ENCODE measurements at places on chromosomes 7 and 10. TPM values are rescaled to one million over a fixed set of nuclear protein-coding genes. Genes with fewer than 3 reads are reported as not detected.

Gene TAS2R41
- total RNA-seq = not detected

Gene SFRP5
- total RNA-seq = not detected

Gene SLK
- total RNA-seq = 41.0 TPM

Gene MUC12
- 0.67 TPM for total RNA-seq

Gene OPN4
- total RNA-seq = not detected

Gene SLC18A2
- total RNA-seq = not detected

Gene GATA3
- total RNA-seq = 3.1 TPM

DNA sequence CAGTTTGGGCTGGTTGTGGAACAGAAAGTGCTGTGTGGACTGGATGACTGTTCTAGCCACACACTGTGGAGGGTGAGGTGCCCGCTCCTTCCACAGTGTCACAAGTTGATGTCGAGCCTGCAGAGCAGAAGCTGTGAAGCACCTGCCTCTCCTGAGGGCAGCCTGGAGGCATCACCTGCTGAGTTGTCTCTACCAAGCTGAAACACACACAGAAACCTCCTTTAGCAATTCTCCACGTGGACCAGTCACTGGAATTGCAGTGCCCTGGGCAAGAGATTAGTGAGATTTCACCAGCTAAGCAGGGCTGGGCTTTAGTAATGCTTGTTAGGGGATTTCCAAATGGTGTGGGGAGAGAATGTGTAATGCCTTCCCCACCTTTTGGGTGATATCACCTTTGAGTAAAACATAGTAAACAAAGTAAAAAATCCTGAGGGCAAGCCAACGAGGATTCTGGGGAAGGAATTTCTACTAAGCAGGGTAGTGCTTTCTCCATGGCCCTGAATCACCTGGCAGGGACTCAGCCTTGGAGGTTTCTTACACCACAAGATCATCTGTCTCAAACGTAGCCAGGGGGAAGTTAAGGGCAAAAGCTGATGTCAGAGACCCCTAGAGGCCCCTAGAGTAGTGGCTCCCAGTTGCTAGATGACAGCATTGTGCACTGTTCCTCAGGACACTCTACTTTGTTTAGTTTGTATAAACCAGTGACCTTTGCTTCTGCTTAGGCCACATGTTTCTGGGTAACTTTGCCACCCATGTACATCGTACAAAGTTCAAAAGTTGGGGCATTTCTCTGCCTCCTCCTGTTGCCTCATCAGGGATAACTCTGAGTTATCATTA is 233.1 kb upstream of the IGFBP3 start:
- DNase-seq = no peak

DNA sequence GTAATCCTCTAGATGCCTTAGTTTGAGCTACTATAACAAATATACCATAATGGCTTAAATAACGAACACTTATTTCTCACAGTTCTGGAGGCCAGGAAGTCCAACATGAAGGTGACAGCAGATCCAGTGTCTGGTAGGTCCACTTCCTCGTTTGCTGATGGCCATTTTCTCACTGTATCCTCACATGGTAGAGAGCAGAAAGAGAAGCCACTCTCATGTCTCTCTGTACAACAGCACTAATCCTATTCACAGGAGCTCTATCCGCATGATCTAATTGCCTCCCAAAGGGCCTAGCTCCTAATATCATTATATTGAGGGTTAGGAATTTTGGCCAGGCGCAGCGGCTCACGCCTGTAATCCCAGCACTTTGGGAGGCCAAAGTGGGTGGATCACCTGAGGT is 10.2 kb downstream of the HIBADH start:
- no peak for DNase-seq

- DNase-seq = no peak
These were observed 8.4 kb downstream of the PPP2R2D start for GRCh38 chr10:131909014-131909808.

- DNase-seq = no peak
These were observed 87.3 kb downstream of the EVX1 start for GRCh38 chr7:27329909-27330308.

DNA sequence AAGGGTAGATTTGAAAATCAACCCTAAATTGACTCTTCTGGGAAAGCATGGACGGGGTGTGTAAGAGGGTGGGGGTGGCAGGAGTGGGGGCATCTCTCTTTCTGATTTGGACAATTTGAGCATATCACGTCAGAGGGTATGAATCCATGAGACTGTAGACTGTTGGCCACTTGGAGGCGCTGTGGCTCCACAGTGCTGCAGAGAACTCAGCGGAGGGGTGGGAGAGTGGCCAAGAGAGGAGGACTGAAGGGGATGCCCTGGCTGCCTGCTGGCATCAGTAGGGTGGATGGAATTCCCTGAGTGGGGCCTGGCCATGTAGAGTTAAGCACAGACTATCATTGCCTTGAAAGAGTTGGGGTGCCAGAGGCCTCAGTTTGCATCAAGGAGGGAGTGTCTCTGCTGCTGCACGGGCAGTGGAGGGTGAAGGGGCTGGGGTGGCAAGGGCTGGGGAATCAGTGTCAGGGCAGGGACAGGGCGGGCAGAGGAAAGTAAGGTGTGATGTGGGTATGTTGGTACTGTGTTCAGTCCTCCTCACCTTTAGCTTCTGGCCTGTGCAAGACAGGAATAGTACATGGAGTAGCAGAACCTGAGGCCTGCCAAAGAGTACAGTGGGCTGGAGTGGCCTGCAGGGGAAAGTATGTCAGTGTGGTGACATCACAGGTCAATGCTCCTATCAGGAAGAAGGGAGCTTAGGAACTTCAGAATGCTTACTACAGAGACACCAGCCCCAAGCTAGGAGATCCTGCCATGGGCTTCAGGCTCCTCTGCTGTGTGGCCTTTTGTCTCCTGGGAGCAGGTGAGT is 133.5 kb upstream of the PRSS58 start:
- DNase-seq = peak; percentile 64

GRCh38 chr10:1369197-1369596 is 313.0 kb downstream of the WDR37 start:
- DNase-seq = no peak

DNA sequence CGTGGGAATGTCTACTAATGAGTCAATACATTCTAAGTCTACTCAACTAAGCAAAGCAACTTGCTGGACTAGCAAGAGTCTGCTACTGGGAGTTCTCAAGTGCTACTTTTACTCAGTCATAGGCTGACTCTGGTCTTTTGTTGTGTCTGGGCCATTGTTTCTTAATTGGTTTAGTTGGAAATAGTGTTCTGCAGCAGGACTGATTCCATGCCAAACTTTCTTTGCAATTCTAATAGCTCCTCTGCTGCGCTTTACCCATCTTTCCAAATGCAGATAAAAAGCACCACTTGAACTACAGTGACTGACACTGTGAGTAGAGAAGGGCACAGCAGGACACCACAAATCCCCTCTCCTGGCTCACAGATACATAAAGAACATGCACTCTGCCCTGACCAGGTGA is 125.7 kb downstream of the CD36 start:
- DNase-seq = peak; percentile 74

GRCh38 chr7:157397731-157398691 is 61.2 kb downstream of the DNAJB6 start:
- peak; percentile 47 for DNase-seq

DNA sequence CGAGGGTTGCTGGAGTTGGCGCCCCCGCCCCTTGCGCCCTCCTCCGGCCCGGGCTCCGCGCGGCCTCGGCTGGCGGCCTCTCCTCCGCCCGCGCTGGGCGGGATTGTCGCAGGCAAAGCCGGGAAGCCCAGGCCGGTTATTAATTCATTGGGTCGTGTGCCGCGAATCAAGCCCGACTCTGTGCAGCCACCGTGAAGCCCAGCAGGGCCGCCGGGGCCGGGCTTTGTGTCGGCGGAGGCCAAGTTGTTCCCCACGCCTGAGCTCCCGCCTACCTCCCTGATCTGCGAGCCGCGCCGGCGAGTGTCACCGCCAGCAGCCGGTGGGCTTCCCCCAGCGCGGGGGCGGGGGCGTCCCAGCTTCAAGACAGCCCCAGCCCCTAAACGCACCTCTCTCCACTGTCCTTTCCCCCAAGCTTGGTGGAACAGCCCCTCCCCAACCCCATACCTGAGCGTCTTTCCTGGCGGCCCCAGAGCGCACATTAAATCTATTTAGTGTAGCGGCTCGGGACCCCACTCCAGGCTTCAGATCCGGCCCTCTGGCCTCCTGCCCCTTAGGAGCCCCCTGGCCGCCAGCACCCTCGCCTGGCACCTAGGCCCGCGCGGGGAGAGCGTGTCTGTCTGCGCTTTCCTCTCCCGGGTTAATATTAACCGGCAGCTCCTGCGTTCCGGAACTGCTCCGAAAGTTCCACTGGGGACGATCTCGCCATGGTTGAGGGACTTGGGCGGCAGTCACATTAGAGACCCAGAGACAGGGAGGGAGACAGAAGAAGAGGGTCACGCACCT is 3.5 kb downstream of the SHH start:
- no peak for DNase-seq

DNA sequence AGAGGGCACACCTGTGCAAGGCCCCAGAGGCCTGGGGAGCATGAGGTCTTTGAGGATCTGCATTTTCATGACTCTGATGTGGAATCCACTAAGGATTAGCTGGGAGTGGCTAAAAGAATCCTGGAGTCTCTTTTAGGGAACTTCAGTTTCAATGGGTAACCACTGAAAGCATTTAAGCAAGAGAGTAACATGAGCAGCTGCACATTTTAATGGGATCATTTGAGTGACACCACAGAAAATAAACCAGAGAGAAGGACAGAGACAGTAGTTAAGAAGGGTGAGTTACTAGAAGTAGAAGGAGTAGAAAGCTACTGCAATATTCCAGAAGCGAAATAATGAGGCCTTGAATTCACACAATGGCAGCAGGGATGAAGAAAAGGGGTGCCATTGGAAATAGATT is 5.2 kb downstream of the GOT1 start:
- no peak for DNase-seq

GRCh38 chr10:24556750-24557742 is 166.6 kb downstream of the ARHGAP21 start:
- DNase-seq = peak; percentile 85

GRCh38 chr10:127303746-127304145 is 107.4 kb upstream of the INSYN2A start:
- DNase-seq = no peak

DNA sequence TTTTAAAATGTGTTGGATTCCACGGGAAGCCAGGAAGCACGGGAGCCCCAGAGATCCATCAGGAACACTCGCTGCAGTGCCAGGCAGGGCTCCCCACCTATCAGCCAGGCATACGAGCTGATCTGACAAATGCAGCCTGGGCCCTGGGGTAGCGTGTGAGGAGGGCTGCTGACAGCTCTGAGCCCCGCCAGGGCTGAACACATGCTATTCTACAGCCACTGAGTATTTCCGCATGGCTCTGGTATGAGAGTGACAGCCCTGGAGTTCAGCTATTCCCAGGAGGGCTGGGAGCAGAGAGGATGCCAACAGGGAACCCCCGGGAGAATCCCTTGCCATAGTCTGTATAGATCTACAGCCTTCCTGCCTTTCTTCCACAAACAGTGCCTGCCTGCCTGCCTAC is 237.3 kb upstream of the ZMIZ1 start:
- DNase-seq = no peak

- DNase-seq = no peak
These were observed 23.5 kb upstream of the FAM180A start for GRCh38 chr7:135771961-135772638.

DNA sequence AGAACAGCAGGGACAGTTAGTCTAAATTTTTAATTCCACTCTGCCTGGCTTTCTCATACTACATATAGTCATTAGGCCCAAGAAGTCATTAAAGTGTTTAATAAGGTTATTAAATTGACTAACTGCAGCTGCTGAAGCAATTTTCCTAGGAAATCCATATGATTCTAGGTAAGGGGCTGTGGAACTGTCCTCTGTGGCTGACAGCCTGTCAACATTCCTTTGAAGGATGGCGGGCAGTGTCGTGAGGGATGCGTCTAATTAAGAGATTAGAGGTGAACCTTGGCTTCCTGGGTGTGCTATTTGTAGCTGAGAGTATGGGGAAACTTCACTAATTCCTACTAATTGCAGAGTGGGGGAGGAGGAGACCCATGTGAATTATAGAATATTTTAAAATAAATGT is 64.6 kb downstream of the SNX10 start:
- no peak for DNase-seq

- no peak for DNase-seq
These were observed 179.1 kb downstream of the TCF7L2 start for GRCh38 chr10:113129117-113129516.

DNA sequence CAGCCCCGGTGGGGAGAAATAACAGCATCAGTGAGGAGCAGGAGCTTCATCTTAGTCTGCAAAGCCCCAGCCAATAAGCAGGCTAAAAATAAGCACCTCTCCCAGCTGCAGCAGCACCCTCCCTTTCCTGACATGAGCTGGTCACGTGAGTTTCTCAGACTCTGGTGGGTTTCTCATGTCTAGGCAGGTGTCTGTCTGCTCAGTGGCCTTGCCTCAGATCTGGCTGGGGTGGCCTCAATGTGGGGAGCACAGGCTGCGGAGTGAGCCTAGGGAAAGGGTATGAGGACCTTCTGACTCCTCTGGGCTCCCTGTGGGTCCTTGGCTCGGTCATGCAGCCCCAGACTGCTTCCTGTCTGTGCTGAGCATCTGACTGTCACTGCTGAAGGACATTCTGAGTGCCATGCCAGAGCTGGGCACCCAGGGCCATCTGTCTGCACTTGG is 81.6 kb upstream of the LRRC4 start:
- DNase-seq = no peak

- DNase-seq = peak; percentile 35
These were observed 25.6 kb upstream of the CRTAC1 start for GRCh38 chr10:98055841-98056516.

- DNase-seq = no peak
These were observed 75.0 kb downstream of the ZWINT start for GRCh38 chr10:56286096-56286495.

- no peak for DNase-seq
These were observed 44.8 kb upstream of the CDK1 start for GRCh38 chr10:60733517-60733822.

DNA sequence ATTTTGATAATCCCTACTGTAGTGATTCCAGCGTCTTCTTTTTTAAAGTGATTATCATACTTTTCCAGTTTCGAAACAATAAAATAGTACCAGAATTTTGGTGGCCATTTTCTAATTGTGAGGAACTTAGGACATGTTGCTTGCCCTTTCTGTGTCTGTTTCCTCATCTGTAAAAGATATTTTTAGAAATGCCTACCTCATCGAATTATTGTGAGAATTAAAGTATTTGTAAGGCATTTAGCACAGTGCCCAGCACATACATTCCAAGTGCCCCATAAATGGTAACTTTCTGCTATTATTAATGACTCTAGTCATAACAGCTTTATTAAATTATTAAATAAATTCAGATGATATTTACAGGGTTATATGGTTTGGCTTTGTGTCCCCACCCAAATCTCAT is 3.7 kb downstream of the CFAP69 start:
- no peak for DNase-seq

- DNase-seq = no peak
These were observed 327.9 kb upstream of the SORCS1 start for GRCh38 chr10:107492389-107492788.
